A172 (cell line): ENCODE measurements at places on chromosomes 12 and 14.
A peak's percentile ranks its signal among the peaks of the same experiment; 100 is the strongest.

GRCh38 chr14:94491511-94491910 is 15.5 kb upstream of the SERPINA9 start:
- DNase-seq, result no peak

- peak; percentile 1 for DNase-seq
These were observed 46.7 kb downstream of the WBP11 start for GRCh38 chr12:14756334-14757143.

DNA sequence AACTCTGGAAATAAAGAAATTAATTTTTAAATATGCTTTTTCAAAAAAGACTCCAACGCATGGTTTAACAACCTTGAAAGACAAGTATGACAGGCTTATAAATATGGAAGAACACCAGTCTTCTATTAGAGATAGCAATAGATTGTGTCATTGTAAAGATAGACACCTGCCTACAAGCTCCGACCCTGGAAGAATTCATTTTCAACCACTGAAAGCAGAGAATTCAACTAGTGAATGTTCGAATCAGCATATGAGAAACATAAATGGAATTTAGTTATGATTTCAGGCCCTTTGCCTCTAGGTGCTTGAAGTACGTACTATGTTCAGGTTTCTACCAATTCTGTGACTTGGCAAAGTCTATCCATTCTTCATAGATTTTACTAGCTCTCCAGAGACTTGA is 244.5 kb downstream of the DPY19L2 start:
- no peak for DNase-seq

DNA sequence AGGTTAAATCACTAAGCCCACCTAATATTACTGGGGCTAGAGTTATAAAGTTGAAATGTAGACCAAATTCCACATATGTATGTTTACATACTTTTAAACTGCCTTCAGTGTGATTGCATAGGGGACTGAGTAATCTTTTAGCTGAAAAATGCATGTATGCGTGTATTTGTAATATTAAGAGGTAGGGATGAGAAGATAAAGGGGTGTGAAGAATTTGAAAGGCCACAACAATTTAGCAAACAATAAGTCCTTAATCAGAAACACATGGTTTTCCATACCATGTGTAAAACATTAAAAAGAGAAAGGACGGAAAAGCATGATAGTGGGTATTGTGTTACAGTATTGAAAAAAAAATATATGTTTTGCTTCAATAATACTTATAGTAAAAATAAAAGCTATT is 919.9 kb upstream of the FLRT2 start:
- DNase-seq, result no peak

DNA sequence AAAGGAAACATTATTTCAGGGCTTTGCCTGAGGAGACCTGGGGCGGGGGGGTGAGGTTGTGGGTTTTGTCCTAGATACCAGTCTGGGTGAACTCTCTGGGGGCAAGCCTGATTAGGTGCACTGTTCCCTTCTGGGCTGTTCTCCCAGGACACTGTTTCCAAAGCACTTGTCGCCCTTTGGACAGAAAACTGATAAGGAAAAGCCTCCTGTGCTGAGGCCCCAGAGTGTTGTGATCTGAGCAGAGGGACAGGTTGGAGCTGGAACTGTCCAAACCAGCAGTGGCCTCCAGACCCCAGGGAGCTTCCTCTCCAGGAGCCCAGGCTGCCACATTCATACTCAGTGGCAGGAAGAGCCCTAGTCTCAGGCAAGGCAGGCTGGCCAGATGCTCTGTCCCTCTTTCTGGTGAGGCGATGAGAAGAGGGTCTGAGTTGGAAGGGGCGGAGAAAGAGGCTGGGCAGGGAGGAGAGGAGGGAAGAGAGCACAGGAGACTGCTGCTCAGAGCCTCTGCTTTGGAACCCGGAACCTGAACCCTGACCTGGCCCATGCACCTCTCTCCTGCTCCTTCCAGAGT is 1.9 kb downstream of the GALNT16 start:
- DNase-seq, result peak; percentile 19

GRCh38 chr14:79947440-79948054 is 263.8 kb downstream of the DIO2 start:
- DNase-seq, result no peak

DNA sequence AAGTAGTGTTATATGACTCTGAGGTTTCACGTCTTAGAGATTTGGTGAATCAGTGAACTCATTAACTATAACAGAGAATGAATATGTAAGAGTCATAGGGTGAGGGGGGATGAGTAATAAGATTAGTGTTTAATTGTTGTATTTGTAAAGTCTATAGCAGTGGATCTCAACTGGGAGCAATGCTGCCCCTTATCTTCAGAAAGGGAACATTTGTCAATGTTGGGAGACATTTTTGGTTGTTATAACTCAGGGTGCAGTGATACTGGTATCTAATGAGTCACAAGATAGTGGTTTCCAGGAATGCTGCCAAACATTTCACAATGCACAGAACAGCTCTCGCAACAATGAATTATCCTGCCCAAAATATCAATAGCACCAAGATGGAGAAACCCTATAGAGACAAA is 1193.7 kb downstream of the GALC start:
- peak; percentile 97 for DNase-seq

GRCh38 chr12:2046957-2047356 is 5.8 kb upstream of the CACNA1C start:
- DNase-seq, result no peak

- DNase-seq, result no peak
These were observed 229.2 kb downstream of the DPF3 start for GRCh38 chr14:72664651-72665050.

DNA sequence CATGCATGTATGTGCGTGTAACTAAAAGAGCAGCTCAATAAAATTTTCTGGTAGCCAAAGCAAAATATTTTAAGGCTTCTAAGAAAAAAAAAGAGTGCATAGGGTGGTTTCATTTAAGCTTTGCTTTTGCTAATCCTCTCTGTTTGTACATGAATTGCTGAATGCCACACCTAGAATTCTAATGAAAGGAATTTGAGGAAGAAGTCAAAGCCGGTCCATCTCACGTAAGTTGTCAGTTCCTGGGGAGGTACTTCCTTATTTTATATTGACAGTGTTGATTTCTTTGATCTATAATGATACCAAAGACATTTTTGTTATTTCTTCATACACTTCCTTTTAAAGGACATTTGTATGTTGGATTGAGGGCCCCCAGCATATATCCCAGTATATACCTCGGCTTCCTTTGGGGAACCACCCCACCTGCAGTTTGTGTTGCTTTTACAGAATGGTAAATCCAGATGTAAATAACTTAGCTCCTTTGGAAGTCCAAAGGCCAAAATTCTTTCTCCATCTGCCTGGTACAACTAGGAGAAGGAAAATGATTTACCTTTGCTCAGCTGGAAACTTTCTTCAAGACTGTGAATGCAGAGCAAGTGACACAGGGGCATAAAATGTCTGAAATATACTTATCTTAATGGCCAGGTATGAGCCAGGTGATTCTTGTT is 420.9 kb upstream of the ATP2B1 start:
- DNase-seq, result no peak
